ENCODE measurements at places on chromosomes 1 and 21.

DNA sequence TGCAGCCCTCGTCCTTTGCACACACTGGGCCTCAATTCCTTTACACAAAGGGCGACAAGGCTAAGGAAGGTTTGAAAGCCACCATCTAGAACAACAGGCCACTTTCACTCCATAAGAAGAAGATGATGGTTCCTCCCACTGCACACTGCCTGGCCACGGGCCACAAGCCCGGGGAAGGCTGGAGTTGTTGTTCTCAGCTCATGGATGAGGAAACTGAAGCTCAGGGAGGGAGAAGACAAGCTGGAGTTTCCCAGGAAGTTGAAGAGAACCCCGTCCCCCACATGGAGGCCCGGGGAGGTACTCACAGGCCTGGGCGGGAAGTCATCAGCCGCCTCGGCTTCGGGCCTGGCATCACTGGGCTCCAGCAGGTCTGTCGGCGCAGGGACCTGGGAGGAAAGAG is 24.6 kb upstream of the DDOST start:
- DNase-seq: no peak

GRCh38 chr21:36064085-36064460 is 3.7 kb upstream of the SETD4 start:
- no peak for DNase-seq

- DNase-seq: no peak
Measured at GRCh38 chr1:18532390-18533170, 51.9 kb downstream of the KLHDC7A start.

- DNase-seq: no peak
Measured at GRCh38 chr1:33541966-33542365, 69.5 kb downstream of the ZSCAN20 start.

GRCh38 chr1:8517661-8518489 is 200.0 kb downstream of the SLC45A1 start:
- DNase-seq: no peak

DNA sequence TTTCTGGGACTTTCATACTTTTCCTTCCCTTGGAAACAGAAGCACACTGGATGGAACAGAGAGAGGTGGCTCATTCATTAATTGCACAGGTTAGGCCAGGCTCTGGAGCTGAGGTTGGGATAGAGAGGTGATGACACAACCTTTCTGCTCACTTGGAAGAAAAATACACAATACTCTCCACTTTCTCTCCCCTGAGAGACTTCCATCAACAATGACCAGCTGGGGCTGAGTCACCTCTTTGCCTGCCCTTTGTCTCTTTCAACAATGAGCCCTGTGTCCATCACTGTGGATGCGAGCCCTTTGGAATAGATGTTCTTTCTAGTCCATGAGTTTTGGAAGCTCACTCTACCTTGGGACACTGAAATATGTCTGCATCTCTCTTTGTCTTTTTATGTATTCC is 43.1 kb downstream of the ATP2B4 start:
- DNase-seq: no peak

- no peak for DNase-seq
Measured at GRCh38 chr1:23475134-23475628, 8.8 kb downstream of the ASAP3 start.

DNA sequence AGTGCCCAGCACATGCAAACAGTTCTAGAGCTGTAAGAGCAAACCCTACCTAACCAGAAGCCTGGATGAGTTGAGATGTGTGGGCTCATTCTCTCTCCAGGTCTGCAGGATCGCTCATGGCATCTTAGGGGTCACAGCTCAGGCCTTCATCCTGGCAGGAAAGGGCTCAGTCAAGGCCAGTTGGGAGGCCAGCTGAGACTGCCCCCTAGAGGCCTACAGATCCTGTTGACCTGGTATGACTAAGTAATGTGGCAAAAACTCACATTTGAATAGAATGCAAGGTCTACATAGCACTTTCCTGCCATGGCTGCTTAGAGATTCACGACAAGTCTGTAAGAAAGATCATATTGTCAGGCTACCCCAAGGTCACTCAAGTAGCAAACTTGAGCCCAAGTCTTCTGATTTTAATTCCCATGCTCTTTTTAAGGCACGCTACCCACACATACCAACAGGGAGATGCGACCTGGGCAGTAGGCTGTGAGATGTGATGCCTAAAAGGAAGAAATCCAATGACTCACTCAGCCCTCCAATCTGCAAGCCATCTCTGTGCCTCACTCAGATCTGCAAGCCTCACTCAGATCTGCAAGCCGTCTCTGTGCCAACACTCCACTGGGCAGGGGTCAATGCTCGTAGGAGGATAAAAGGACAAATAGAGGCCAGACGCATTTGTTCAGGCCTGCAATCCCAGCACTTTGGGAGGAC is 5.1 kb upstream of the CAPN8 start:
- DNase-seq: peak; percentile 67

GRCh38 chr1:51236531-51237350 is 668 bp downstream of the RNF11 start:
- peak; percentile 64 for DNase-seq

- DNase-seq: peak; percentile 84
Measured at GRCh38 chr1:153617663-153618062, 1.5 kb upstream of the S100A14 start.

- no peak for DNase-seq
Measured at GRCh38 chr1:116379674-116380498, 6.8 kb downstream of the ATP1A1 start.

DNA sequence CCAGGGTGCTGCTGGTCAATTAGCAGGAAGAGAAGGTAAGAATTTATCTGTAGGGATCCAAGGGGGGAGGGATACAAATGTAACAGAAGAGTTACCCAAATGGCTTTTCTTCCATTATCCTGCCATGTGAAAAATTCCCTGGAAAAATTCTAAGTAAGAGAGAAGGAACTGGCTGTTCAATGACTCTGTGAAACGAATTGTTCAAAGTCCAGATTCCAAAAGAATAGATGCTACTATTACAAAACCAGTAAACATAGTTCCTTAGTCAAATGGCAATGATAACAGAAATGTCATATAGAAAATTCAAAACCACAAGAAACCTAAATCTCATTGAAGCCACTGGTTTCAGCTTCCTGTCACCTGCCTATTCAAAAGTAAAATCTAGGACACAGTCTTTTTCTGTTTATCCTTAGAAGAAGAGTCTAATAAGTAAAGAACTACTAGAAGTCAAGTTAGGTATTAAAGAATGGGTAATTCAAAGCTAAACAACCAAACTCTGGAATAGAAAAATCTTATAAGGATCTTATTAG is 102.6 kb downstream of the ZNF644 start:
- no peak for DNase-seq

DNA sequence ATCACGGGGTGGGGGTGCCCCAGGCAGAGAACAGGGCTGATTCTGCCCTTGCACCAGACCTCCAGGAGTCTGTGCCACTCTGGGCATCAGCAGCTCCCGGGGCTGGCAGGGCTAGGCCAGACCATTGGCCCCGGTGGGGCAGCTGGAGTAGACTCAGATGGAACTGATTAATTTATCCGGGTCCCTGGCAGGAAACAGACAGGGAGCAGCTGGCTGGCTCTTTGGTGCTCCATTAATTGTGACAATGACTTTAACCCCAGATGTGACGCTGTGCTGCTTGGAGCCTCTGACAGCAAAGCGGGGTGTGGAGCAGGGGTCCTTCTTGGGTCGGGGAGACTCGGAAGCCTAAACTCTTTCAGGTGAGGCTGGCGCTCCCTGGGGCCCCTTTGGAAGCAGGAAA is 9.5 kb downstream of the EPHA8 start:
- DNase-seq: no peak

- no peak for DNase-seq
Measured at GRCh38 chr1:240500647-240501046, 111.3 kb downstream of the GREM2 start.

DNA sequence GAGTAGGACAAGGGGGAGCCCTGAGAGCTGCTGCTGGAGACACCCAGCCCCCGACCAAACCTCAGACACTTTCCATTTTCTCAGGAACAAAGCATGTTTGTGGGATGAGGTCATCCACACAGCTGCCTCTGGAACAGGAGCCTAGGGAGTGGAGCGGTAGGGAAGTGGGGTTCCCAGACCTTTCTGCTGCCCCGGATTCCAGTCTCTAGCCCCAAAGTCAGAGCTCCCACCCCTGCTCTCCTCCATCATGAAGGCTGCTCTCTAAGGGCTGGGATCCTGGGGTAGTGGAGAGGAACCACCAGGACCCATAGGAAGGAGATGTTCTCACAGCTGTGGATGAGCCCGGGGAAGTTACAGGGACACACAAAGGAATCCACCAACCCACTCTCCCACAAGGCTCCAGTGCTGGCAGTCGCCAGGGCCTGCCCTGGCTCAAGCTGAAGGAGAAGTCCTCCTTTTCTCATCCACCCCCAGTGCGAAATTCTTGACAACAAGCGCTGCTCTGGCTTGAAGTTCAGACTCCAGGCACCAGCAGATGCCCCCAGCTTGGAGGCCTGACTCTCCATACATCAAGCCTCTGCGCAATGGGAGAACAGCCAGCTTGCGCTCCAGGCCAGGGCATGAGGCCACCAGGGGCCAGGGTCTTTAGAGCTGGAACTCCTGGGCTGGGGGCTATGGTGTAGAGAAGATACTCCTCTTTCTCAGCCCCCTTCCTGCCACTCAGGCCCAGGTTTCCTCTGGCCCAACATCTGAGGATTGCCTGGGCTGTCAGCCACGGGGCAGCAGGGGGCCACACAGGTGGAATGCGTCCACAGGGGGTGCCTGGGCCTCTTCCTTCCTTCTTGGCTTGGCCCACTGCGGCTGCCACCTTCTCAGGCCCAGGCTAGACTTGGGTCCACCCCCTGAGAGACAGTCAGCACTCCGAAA is 4.5 kb downstream of the FHL3 start:
- no peak for DNase-seq

GRCh38 chr1:237713916-237714315 is 176.8 kb downstream of the ZP4 start:
- no peak for DNase-seq

DNA sequence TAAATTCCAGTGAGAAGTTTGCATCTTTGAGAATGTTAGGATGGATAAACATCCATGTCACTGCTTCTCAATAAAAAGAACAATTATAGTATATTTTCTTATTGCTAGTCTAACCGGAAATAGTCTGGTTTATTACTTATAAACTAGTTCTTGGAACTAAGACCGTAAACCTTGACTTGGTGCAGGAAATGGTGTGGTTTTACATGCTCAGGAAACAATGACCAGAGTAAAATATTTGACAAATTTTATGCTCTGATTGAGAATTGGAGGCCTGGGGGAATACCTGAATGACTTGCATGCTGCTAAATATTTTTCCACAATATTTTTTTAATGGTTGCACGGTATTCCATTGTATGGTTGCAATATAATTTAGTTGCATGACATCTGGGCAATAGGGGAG is 76.3 kb downstream of the XCL2 start:
- DNase-seq: no peak

- no peak for DNase-seq
Measured at GRCh38 chr21:36571556-36571955, 91.6 kb upstream of the CLDN14 start.

- DNase-seq: no peak
Measured at GRCh38 chr1:230824919-230825721, 43.2 kb downstream of the C1orf198 start.

DNA sequence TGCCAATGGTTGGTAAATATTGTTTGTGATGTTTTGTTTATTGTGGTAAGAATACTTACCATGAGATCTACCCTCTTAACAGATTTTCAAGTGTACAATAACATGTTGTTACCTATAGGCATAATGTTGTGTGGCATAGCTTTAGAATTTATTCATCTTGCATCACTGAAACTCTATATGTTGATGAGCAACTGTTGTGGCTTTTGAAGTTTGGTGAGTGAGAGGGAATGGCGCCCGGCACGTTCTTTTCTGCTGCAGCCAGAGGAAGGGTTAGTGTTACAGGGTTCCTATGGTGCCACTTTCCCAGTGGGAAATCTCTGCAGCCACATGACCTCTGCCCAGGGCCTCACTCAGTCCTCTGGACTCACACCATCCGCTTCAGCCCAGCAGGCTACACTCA is 342.5 kb upstream of the ADGRL2 start:
- no peak for DNase-seq

DNA sequence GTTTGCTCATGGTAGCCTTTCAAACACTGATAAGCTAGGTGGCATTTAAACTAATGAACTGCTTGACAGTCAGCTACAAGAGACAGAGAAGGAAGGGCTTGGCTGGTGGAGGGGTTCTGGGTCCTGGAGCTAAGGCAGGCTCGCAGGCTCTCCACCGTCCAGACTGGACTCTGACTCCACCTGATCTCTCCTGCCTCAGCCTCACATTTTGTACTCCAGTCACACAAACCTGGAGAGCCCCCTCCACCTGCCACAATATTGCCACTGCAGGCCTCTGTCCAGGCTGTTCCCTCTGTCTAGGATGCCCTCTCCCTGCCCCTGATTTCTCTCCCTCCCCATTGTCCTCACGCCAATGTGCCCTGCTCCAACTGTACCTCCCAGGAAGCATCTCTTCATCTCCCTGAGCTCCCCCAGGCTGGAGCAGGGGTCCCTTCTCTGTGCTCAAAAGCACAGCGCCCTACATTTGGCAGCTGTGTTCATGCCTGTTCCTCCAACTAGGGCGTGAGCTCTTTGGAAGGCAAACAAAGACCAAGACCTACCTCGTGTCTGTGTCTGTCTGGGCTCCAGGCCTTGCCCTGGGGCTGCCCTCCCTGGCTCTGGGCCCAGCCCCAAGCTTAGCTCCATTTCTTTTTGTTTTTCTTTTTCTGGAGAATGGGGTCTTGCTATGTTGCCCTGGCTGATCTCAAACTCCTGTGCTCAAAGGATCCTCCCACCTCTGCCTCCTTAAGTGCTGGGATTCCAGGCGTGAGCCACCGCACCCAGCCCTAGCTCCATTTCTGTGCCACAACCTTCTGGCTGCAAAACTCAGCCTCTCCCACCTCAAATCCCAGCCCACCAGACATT is 2.9 kb downstream of the TIE1 start:
- DNase-seq: no peak

GRCh38 chr1:96384611-96385010 is 337.0 kb upstream of the PTBP2 start:
- no peak for DNase-seq

GRCh38 chr1:66323958-66324625 is 209.9 kb upstream of the SGIP1 start:
- DNase-seq: no peak

- DNase-seq: peak; percentile 45
Measured at GRCh38 chr1:62335656-62336055, 16.4 kb upstream of the KANK4 start.

- DNase-seq: no peak
Measured at GRCh38 chr1:68340951-68341350, 108.6 kb upstream of the WLS start.

DNA sequence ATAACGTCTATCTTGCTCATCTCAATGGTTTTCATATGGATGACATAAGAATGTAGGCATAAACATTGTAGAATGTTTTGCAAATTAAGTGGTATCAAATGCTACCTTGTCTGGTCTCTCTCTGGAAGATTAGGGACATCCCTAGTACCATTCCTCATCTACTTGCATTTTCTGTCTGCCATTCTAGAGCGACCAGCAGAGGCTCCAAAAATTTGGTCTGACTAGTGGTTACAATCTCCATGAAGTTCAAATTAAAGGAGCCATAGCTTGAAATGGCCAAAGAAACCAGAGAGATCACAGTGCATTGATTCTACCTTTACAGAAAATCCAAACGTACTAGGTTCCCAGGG is 1.1 kb downstream of the CD84 start:
- DNase-seq: peak; percentile 65

- no peak for DNase-seq
Measured at GRCh38 chr1:15106608-15107007, 46.9 kb upstream of the TMEM51 start.

GRCh38 chr1:68162761-68163160 is 69.6 kb downstream of the WLS start:
- DNase-seq: no peak

Data from Karpas-422 (cell line).